ENCODE measurements at places on chromosomes 16 and 17.

DNA sequence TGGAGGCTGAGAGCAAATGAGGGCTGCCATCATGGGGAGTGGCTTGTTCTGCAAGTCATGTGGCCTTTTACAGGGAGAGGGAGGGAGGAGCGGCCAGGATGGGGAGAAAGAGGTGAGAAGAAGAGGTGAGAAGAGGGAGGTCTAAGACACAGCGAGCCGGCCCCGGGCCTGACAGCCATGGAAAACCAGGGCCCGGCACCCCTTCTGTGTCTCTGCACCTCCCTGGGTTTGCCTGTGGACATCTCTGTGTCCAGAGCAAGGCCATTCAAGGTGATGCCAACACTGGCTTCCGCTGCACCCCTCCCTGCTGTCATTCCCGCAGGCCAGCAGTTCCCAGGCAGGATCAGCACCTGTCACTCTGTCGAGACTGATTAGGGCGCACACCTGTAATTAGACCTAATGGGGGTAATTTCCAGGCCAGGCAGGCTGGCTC, 75.6 kb downstream of the MGAT5B start:
- DNase-seq, result no peak

GRCh38 chr17:43092901-43093300, 32.3 kb downstream of the BRCA1 start:
- no peak for DNase-seq

- DNase-seq, result no peak
Observed at GRCh38 chr17:12830777-12831247, 41.5 kb downstream of the ARHGAP44 start.

DNA sequence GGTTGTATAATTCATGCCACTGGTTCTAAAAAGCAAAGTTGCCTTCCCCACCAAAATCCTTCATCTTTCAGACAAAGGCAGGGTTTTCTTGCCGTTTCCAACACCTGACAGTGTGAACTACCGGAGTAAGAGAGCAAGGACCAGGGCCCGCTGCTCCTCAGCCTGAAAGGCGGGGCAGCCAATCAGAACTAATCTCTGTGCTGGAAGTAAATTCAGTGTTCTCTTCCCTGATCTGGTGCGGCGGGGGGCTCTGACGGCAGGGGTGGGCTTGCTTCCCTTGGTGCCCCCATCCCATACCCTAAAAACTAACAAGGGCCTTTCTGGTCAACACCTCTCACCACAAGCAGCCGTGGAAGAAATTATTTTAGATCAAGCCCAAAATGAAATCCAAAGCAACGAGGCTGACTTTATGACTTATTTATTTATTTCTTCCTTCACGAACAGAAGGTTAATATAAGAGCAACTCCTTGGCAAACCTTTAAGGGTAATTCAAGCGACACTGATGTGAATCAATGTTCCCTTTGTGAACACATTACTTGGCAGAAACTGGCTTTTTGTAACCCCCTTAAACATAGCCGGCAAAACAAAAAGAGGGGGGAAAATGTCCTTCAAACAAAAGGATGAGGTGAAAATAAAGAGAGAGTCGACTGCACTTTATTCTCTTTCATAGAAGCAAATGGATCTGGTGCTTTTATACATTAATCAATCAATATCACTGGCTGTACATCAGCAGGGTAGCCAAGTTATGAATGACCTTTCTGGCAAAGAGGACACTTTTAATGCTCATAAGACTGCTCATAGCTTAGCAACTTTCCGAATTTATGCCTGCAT, 189.9 kb downstream of the ZFHX3 start:
- no peak for DNase-seq

GRCh38 chr17:14581186-14581830, 280.4 kb downstream of the HS3ST3B1 start:
- DNase-seq, result no peak

- DNase-seq, result no peak
Observed at GRCh38 chr16:17159617-17160016, 311.1 kb downstream of the XYLT1 start.

- DNase-seq, result no peak
Observed at GRCh38 chr16:66274335-66275110, 92.0 kb upstream of the CDH5 start.

GRCh38 chr17:4040784-4041183, 76.5 kb upstream of the ATP2A3 start:
- no peak for DNase-seq

DNA sequence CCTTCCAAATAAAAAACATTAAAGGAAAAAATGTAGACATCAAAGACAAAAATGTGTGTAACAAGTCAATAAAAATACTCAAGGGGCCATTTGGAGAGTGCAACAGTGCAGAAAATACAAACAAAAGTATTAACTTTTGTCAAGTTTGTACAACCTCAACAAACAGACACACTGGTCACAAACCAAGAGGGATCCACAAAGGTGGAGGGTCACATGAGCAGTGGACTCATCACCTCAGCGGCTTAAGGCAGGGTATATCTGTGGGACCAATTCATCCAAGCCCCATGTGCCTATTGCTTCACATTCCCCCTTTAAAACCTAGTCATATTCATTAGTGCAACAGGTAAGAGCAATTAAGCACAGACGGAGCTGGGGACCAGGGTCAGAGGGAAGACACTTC, 45.2 kb downstream of the DCUN1D3 start:
- no peak for DNase-seq

DNA sequence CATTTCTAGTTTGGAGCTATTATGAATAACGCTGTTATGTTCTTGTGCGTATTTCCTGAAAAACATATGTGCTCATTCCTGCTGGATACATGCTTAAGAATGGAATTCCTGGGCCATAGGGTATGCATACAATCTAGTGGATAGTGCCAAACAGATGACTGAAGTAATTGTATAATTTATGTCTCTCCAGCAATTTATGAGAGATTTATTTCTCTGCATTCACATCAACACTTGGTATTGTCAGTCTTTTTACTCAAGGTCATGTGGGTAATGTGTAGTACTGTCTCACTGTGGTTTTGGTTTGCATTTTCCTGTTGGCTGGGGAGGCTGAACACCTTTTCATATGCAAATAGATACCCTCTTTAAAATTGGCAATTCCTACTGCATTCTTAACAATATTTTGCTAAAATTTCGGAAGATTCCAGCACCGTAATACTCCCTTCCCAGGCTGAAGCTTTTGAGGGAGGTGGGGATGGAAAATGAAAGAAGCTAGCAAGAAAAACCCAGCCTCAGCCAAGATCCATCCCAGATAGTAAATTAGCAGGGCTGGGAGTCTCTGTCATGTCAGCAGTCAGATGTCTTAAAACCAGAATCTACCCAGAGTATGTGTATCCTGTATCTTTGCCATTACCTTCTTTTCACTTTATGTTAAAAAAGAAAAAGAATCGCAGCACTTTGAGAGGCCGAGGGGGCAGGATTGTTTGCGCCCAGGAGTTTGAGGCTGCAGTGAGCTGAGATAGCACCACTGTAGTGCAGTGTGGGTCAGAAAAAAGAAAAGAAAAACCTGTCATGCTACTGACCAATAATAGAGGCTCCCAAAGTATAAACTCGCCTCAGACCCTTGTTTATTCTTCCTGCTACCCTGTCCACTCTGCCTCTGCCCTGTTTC, 204.9 kb downstream of the LGALS9B start:
- DNase-seq, result no peak

DNA sequence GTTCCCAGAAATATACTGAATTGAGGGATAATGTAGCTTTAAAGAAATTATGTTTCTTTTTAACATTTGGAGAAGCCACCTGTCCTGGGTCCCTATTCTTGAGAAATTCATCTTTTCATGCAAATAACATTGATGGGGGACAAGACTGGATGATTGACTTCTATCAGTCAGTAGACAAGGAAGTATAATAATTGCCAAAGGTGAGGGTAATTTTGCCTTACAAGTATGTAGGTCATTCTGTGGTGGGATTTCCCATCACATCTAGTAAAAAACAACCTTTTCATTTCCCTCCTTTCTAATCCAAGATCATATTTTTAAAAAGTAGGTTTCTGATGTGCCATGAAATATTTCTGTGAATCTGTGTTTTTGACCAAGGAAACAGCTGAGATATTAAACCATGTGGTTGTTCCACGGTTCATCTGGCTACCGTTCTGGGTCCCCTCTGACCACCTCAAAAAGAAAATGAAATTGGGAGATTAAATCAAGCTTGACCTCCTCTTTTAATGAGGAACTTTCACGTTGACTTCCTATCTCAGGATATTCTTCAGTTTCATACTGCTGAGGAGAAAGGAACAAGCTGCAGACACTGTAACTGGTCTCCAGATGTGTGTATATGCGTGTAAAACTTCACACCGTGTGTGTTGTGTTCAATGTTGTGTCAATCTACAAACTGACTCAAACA, 138.6 kb downstream of the MAP2K6 start:
- DNase-seq, result no peak

- no peak for DNase-seq
Observed at GRCh38 chr16:10655415-10655977, 39.2 kb downstream of the TEKT5 start.

DNA sequence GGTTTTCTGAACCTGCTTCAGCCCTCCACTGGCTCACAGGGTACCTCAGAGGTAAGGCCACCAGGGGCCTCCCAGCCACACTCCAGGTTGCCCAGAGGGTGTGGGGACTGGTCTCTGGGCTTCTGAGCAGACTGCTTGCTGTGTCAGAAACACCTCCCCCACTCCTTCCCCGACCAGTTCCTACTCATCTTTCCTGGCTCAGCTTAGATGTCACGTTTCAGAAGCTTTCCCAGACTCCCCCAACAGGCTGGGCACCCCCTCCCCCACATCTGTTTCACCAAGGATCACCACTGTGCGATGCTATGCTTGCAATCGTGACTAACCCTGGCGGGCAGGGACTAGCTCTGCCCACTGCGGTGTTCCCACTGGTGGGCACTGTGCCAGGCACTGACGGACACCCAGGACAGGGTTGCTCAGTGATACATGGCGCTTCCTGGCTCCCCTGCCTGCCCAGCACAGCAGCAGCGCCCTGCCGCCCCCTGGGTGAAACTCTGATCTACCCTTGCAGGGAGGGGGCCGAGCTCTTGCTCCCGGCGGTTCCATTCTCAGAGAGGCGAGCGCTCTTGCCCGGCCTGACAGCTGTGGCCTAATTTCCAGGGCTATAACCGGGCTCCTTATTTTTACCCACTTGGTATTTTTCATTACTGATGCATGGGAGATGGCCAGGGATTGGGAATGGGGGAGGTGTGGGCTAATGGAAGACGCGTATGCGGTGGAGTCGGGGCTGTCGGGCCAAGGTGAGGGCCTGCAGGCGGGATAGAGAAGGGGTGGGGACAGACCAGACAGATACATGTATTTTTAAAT, 29.4 kb upstream of the MTSS2 start:
- no peak for DNase-seq

- DNase-seq, result no peak
Observed at GRCh38 chr17:56085576-56086267, 67.6 kb upstream of the ANKFN1 start.

DNA sequence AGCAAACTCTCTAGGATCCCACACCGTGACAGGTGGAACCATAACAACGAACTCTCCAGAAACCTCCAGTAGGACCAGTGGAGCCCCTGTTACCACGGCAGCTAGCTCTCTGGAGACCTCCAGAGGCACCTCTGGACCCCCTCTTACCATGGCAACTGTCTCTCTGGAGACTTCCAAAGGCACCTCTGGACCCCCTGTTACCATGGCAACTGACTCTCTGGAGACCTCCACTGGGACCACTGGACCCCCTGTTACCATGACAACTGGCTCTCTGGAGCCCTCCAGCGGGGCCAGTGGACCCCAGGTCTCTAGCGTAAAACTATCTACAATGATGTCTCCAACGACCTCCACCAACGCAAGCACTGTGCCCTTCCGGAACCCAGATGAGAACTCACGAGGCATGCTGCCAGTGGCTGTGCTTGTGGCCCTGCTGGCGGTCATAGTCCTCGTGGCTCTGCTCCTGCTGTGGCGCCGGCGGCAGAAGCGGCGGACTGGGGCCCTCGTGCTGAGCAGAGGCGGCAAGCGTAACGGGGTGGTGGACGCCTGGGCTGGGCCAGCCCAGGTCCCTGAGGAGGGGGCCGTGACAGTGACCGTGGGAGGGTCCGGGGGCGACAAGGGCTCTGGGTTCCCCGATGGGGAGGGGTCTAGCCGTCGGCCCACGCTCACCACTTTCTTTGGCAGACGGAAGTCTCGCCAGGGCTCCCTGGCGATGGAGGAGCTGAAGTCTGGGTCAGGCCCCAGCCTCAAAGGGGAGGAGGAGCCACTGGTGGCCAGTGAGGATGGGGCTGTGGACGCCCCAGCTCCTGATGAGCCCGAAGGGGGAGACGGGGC, 1.3 kb downstream of the SPN start:
- peak; percentile 40 for DNase-seq

DNA sequence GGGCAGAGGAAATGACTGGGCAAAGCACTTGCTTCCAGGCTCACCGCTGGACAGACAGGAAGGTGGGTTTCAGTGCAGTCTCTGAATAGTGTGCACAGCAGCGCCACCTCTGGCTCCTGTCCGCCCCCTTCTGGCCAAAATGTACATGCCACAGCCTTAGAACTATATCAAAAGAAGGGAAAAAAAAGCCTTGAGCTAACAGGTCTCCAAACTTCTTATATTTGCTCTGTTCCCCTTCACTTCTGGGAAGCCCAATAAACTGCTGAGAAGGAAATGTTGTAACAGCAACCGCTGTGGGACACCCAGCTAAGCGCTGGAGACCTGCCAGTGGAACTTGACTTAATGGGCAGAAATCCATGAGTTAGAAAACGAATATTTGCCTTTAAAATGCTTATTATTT, 17.5 kb downstream of the COG7 start:
- peak; percentile 63 for DNase-seq

- peak; percentile 50 for DNase-seq
Observed at GRCh38 chr17:39769974-39770587, 32.3 kb downstream of the GRB7 start.

- DNase-seq, result no peak
Observed at GRCh38 chr16:9297437-9298113, 206.1 kb downstream of the HAPSTR1 start.

DNA sequence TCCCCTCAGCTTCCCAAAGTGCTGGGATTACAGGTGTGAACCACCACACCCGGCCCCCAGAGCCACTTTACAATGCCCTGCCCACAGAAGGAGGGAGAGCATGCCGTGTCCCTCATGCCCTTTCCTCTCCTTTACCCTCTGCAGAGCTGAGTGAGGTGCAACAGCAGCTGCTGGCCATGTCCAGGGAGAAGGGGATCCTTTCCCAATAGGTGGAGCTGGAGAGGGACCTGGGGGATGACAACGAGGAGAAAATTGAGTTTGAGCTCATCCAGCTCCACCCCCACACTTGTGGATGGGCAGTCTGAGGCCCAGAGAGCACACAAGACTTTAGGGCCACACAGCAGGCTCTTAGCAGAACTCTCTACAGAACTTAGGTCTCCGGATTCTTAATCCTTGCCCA, 7.9 kb upstream of the GSDMA start:
- DNase-seq, result no peak

DNA sequence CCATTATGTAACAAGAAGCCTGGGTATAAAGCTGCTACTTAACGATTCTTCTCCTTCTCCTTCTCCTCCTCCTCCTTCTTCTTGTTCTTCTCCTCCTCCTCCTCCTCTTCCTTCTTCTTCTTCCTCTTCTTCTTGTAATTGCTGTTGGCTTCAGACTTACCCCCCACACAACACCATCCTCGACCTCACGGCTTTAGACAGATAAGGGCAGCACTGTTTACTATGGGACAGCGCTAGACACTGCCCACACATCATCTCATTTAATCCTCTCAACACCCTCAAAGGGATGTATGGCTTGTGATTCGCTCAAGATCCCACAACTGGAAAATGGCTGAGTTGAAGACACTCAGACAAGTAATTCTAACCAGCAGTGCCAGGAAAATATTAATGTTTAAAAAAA, 60.6 kb upstream of the NOG start:
- no peak for DNase-seq
